Activated naive CD4-positive, alpha-beta T cell treated with anti-CD3 and anti-CD28 coated beads for 36 hours (primary cell): ENCODE measurements at places on chromosomes 5 and 9. TPM values are rescaled to one million over a fixed set of nuclear protein-coding genes. Genes with fewer than 3 reads are reported as not detected.
A peak's percentile ranks its signal among the peaks of the same experiment; 100 is the strongest.

DNA sequence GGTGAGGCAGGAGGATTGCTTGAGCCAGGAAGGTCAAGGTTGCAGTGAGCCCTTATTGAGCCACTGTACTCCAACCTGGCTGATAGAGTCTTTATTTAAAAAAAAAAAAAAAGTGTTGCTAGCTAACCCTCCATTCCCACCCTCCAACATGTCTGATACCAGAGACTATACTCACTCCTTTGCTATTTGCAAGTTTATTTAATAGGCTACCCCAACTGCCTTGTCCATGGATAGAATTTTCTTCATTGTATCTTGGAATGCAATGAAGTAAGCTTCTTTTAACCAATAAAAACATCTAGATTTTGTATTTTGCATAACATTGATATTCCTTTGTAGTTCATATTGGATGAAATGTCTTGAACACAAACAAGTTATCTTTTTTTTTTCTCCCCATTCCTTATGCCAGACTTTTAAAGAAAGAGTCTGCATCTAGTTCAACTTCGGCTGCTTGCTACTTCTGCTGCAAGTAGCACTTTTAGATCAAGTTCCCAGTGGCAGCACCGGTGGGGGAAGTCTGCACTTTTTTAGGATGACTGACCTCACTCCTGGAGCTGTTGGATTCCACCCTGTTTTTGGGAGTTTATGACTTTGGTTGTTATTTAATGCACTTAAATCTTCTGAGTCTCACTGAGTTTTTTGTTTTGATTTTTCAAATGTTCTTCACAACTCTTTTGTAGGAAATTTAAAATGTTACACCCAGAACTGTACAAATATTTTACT lies 112.5 kb downstream of the UHRF2 start:
- H3K36me3 ChIP-seq = peaks cover 24% of the 10 kb centered on the region
- H3K27me3 ChIP-seq = no peaks in the 10 kb centered on the region
- H3K4me3 ChIP-seq = no peak overlapping the region
- no peak for DNase-seq

- no peak overlapping the region for H3K27ac ChIP-seq
- no peak overlapping the region for H3K4me3 ChIP-seq
- H3K36me3 ChIP-seq = peaks cover under 1% of the 10 kb centered on the region
- peaks cover 2% of the 10 kb centered on the region for H3K27me3 ChIP-seq
These were observed 12.3 kb downstream of the IFNA21 start for GRCh38 chr9:21154018-21154608.

Gene IL6ST
- 93.4 TPM for total RNA-seq

Gene ZNF658
- 1.7 TPM for total RNA-seq

DNA sequence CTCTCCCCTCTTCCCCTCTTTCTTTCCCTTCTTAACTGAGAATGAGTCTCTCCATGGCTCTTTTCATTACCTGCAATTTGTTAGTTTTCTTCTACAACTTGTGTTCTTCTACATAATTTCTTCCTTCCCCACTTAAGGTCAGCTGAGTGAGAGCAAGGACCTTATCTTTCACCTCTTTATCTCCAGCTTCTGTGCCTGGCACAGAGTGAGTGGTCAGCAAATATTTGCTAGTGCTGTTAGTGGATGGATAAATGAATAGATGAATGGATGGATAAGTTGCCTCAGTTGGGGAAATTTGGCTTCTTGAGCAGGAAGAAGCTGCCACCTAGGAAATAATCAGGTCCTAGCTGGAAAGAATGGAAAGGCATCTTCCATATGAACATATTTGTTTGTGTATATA lies 44.6 kb upstream of the PPARGC1B start:
- no peak overlapping the region for H3K27ac ChIP-seq
- H3K27me3 ChIP-seq = peaks cover 27% of the 10 kb centered on the region
- H3K36me3 ChIP-seq = no peaks in the 10 kb centered on the region

- DNase-seq = no peak
- no peaks in the 10 kb centered on the region for H3K36me3 ChIP-seq
- no peaks in the 10 kb centered on the region for H3K4me1 ChIP-seq
- no peak overlapping the region for H3K27ac ChIP-seq
- peaks cover 13% of the 10 kb centered on the region for H3K27me3 ChIP-seq
These were observed 128.3 kb downstream of the NSG2 start for GRCh38 chr5:174173766-174174165.

DNA sequence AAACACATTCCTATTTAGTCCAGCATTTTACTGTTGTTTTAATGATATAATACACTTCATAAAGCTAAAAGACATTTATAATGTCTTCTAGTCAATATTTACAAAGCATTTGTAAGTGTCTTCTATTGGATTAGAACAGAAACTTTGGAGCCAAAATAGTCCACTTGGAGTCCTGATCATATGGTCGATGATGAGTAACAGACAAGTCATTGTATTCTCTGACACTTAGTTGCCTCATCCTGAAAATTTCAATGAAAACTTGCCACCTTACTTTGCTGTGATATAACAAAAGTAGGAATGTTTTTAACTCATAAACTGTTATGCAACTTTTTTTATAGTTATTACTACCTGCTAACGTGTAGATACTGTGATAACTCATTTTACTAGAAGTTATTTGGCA lies 132.5 kb downstream of the GABRB2 start:
- H3K27ac ChIP-seq = no peak overlapping the region
- no peaks in the 10 kb centered on the region for H3K36me3 ChIP-seq
- H3K4me1 ChIP-seq = no peaks in the 10 kb centered on the region

DNA sequence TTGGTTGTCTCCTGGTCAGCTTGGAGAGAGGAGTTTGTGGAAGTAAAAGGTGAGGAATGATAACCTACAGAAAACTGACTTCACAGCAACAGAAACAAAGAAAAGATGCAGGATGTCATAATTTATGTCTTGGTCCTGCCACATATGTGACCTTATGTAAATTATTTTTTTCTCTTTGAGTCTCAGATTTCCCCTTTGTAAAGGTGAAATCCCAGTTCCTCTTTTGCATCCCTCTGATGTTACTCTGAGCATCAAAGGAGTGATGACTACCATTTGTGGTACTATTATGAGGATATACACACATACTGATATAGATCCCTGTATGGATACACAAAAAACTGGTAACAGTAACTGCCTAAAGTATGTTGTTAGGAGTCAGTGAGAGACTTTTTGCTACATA lies 1.4 kb upstream of the THG1L start:
- peak overlapping the region; percentile 95 for H3K27ac ChIP-seq
- peaks cover 25% of the 10 kb centered on the region for H3K4me1 ChIP-seq
- no peaks in the 10 kb centered on the region for H3K27me3 ChIP-seq

DNA sequence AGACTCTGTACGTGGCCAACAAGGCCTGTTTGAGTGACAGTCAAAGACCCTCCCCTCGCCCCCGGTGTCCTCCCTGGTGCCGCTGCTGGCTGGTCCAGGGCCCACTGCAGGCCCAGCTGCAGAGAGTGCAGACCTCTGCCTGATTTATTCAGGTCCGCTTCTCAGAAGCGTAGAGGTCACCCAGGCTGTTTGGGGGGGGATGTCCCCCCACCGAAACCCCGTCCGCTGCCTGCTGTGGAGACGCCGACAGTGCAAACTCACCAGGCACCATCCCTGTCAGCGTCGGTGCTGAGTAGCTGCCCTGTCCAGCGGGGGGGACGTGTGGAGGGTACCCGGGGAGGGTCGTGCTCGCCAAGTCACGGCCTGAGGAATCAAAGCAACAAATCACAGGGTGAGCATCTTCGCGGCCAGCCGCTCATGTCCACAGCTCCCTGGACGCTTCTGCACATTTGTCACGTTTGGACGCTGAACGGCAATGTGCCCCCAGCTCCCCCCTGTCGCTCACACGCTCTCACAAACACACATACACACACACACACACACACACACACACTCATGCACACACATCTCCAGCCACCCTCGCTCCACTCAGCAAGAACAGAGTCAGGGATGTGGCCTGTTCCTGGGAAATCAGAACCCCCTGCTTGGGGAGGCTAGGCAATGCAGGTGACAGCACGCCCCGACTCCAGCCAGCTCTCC lies 152.2 kb downstream of the PAX5 start:
- peaks cover 3% of the 10 kb centered on the region for H3K27me3 ChIP-seq
- no peaks in the 10 kb centered on the region for H3K4me1 ChIP-seq
- no peak overlapping the region for H3K27ac ChIP-seq
- H3K4me3 ChIP-seq = no peak overlapping the region

GRCh38 chr5:17734011-17734410 lies 99.8 kb downstream of the TAF11L14 start:
- H3K4me1 ChIP-seq = no peaks in the 10 kb centered on the region
- no peak overlapping the region for H3K4me3 ChIP-seq
- H3K36me3 ChIP-seq = no peaks in the 10 kb centered on the region
- no peaks in the 10 kb centered on the region for H3K27me3 ChIP-seq
- no peak for DNase-seq
- H3K27ac ChIP-seq = no peak overlapping the region

Gene F2RL2
- total RNA-seq = not detected

Gene ADAMTS13
- 3.2 TPM for total RNA-seq

Gene GTF3C4
- 9.4 TPM for total RNA-seq

DNA sequence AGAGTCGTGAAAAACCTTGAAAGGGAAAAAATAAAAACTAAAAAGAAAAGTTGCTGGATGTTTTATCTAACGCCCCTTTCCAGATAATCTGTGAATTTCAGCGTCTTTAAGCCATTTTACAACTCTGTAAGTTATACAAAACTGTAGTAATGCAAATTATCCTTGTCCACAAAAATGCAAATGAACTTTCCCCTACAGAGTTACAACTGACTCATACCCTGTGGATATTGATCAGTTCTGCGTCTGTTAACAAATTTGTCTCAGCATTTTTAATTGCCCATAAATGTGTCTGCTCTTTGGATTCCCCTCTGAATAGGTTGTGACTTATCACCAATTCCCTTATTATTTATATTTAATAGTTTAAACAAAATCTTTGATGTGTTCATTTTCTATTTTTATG lies 105.9 kb upstream of the PRLR start:
- H3K27me3 ChIP-seq = peaks cover 5% of the 10 kb centered on the region
- DNase-seq = no peak
- no peaks in the 10 kb centered on the region for H3K4me1 ChIP-seq

DNA sequence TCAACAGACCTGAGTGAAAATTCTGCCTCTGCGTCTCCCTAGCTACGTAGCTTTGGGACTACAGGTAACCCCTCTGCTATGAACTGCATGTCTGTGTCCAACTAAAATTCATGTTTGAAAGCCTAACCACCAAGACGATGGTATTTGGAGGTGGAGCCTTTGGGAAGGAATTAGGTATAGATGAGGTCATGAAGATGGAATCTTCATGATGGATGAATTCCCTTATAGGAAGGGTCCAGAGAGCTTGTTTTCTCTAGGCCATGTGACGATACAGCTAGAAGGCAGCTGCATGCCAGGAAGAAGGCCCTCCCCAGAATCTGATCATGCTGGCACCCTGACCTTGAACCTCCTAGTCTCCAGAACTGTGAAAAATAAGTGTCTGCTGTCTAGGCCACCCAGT lies 296.4 kb downstream of the SLIT3 start:
- H3K27me3 ChIP-seq = peaks cover 4% of the 10 kb centered on the region
- no peak overlapping the region for H3K27ac ChIP-seq
- no peak overlapping the region for H3K4me3 ChIP-seq
- H3K4me1 ChIP-seq = no peaks in the 10 kb centered on the region

Gene TMEM215
- total RNA-seq = not detected

- no peaks in the 10 kb centered on the region for H3K4me1 ChIP-seq
- H3K36me3 ChIP-seq = no peaks in the 10 kb centered on the region
- DNase-seq = no peak
- no peak overlapping the region for H3K4me3 ChIP-seq
- H3K27ac ChIP-seq = no peak overlapping the region
These were observed 93.6 kb upstream of the FER start for GRCh38 chr5:108654051-108654450.

Gene PCDHGB1
- total RNA-seq = not detected

Gene SPAG8
- 1.1 TPM for total RNA-seq

DNA sequence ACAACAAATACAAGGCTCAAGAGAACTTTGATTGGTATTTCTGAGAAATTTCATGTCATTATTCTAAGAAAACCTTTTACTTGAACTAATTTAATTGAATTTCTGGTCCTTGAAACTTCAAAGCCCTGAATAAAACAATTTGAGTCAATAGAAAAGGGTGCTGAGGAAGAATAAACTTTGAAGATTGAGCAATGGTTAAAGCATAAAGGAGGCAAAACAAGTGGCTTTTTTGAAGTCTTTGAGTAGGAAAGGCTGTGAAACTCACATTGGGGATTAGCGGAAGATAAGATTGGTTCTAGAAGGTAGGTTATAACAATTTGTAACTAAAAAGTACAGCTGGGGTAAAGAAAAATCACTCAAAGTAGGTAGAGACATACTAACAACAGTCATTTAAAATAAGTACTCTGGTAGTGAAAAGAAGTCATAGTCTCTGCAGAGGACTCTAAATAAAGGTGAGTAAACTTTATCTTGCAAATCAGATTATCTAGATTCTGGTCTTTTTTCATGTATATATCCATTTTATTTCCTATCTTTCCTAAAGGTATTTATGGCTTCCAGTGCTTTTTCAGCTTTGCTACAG lies 6.4 kb upstream of the PLPP1 start:
- no peaks in the 10 kb centered on the region for H3K36me3 ChIP-seq
- no peak for DNase-seq
- no peaks in the 10 kb centered on the region for H3K27me3 ChIP-seq
- peaks cover 32% of the 10 kb centered on the region for H3K4me1 ChIP-seq
- peak overlapping the region; percentile 15 for H3K27ac ChIP-seq
- no peak overlapping the region for H3K4me3 ChIP-seq

GRCh38 chr5:146719179-146719578 lies 159.4 kb downstream of the PPP2R2B start:
- no peaks in the 10 kb centered on the region for H3K4me1 ChIP-seq
- H3K36me3 ChIP-seq = no peaks in the 10 kb centered on the region
- no peaks in the 10 kb centered on the region for H3K27me3 ChIP-seq

DNA sequence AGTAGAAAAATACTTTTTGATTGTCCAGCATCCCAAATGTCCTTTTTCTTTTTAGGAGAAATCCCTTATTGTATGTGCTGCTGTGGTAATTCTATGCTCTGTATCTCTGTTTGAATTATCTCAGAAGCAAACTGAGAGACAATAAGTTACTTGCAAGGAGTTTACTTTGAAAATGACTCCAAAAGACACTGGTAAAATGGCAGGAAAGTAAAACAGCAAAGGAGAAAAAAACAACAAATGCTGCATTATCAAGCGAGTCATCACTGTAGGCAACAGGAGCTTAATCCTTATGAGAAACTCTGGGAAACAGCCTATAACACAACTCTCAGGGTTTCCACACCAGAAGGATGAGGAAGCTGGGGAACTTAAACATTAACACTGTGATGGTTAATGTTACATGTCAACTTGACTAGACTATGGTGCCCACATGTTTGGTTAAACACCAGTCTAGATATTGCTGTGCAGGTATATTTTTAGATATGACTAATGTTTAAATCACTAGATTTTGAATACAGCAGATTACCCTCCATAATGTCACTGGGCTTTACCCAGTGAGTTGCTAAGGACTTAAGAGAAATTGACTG lies 92.6 kb upstream of the GAS1 start:
- H3K27me3 ChIP-seq = no peaks in the 10 kb centered on the region
- H3K4me1 ChIP-seq = peaks cover 8% of the 10 kb centered on the region
- H3K27ac ChIP-seq = no peak overlapping the region
- peaks cover 2% of the 10 kb centered on the region for H3K36me3 ChIP-seq
- H3K4me3 ChIP-seq = no peak overlapping the region

Gene PDE6A
- not detected for total RNA-seq

GRCh38 chr9:97567182-97567893 lies 65.8 kb downstream of the TSTD2 start:
- no peak overlapping the region for H3K4me3 ChIP-seq
- no peak for DNase-seq
- H3K36me3 ChIP-seq = no peaks in the 10 kb centered on the region
- H3K27me3 ChIP-seq = no peaks in the 10 kb centered on the region
- H3K4me1 ChIP-seq = no peaks in the 10 kb centered on the region

- H3K36me3 ChIP-seq = no peaks in the 10 kb centered on the region
- H3K4me3 ChIP-seq = no peak overlapping the region
- no peak overlapping the region for H3K27ac ChIP-seq
- no peaks in the 10 kb centered on the region for H3K4me1 ChIP-seq
- peak; percentile 4 for DNase-seq
These were observed 11.7 kb upstream of the OR13D1 start for GRCh38 chr9:104682642-104683041.

Gene ANKRD55
- total RNA-seq = 14.1 TPM
